ENCODE measurements at places on chromosomes 16 and 17. TPM values are rescaled to one million over a fixed set of nuclear protein-coding genes. Genes with fewer than 3 reads are reported as not detected.

Gene CCDC78
- 0.64 TPM for polyA plus RNA-seq

Gene SNAI3
- 0.44 TPM for polyA plus RNA-seq

Gene RNFT1
- 23.3 TPM for polyA plus RNA-seq

Gene CRYM
- not detected for polyA plus RNA-seq

Gene PLK1
- 2.6 TPM for polyA plus RNA-seq

Gene CCL3
- polyA plus RNA-seq = 9.9 TPM

Gene MPO
- 0.24 TPM for polyA plus RNA-seq

Gene ALOX12B
- polyA plus RNA-seq = not detected

Gene MGRN1
- 23.3 TPM for polyA plus RNA-seq

Gene MT3
- 54.2 TPM for polyA plus RNA-seq

Gene XYLT1
- polyA plus RNA-seq = 27.7 TPM

Gene ABCC1
- polyA plus RNA-seq = 21.7 TPM

Gene CMTM1
- polyA plus RNA-seq = 1.4 TPM

Gene CA5A
- not detected for polyA plus RNA-seq

Gene DNASE1L2
- not detected for polyA plus RNA-seq

Gene TEKT1
- 0.55 TPM for polyA plus RNA-seq

Gene CD300LB
- polyA plus RNA-seq = 0.40 TPM

Gene KRT20
- polyA plus RNA-seq = 0.27 TPM

Gene PRR11
- polyA plus RNA-seq = 0.34 TPM

Gene GPR139
- not detected for polyA plus RNA-seq

Gene SOST
- polyA plus RNA-seq = not detected

Data from adrenal gland (tissue), 19 donors.